ENCODE measurements at places on chromosomes 6 and 20.

- DNase-seq, result no peak
These were observed 21.9 kb upstream of the RREB1 start for GRCh38 chr6:7085911-7086310.

DNA sequence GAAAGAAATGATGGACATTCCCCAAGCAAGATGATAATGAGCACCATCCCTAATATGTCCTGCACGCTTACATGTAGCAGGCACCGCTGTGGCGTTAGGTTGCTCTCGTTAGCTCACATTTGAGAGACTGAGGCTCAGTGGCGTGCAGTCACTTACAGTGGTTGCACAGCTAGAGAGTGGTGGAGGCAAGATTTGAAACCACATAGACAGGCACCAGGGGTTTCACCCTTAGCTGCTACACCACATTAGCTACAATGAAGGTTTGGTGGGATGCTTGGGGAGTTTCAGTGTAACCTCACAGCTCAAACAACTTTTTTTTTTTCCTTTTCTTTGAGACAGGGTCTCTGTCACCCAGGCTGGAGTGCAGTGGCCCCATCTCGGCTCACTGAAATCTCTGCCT lies 3.7 kb downstream of the COX4I2 start:
- no peak for DNase-seq

DNA sequence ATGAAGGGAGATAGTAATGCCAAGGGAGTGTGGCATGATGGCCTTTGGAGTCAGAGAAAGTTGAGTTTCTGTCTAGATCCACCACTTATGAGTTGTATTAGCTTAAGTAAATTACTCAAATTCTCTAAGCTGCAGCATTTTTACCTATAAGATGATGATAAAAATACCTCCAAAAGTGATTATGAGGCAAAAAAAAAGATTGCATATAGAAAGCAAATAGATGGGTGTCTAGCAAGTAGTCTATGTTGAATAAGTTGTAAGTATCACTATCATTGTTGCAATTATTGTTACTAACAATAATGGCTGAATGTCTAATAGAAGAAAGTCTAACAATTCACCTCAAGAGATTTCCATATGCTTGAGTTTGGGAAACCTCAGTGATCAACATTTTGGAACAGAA lies 959.2 kb upstream of the GJE1 start:
- no peak for DNase-seq

- no peak for DNase-seq
These were observed 271.6 kb upstream of the BMP2 start for GRCh38 chr20:6495907-6496306.

GRCh38 chr20:62598761-62599194 lies 43.5 kb upstream of the SLCO4A1 start:
- DNase-seq, result no peak

DNA sequence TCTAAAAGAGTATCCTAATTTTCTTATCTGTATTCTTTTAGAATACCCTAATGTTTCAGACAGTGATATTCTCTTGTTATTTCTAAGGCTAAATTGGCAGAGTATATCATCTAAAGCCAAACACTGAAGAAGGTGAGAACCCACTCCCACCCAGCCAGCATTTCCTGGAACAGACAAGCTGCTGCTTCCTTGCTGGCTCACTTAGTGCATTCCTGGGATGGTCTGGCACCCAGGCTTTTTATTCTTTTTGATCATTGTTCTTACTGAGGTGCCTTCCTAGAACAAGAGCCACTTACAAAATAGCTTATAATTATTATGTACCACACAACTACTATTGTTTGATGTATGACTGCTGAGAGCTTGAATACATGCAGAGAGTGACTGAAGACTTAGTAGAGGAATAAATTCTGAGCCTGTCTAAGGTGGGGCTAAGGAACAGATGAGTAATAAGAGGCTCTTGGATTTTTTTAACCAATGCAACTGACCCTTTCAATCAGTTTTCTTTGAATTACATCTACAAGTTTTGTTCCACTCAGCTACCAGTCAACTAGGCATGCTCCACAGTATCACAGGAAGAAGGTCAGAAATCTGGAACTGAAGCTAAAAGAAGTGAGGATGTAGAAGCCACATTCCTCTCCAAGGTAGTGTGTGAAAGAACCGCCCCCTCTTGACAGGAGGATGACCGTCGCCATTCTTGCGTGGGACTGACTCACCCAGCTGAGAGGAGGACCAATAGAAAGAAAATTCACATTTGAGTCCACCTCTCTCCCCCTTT lies 30.1 kb downstream of the PRPH2 start:
- no peak for DNase-seq

DNA sequence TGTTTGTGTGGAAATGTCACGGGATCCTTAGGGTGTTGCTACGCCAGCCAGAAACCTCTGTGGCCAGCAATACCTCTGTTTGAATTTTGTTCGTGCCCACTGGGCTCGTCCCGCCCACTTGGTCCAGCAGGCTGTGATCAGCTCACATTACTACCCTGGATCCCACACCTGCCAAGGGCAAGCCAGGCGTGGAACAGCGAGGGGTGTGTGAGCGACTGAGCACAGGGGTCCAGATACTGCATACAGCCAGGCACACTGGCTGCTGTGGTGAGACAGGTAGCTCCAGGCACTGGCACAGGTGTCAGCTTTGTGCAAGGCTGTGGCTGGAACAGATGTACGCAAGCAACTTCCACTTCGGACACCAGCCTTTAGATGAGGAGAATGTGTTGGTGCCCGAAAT lies 718.9 kb downstream of the EPHA7 start:
- no peak for DNase-seq

GRCh38 chr6:160226118-160226591 lies 32.5 kb downstream of the SLC22A2 start:
- DNase-seq, result no peak

- no peak for DNase-seq
These were observed 219.6 kb downstream of the ANKRD60 start for GRCh38 chr20:58008866-58009265.

GRCh38 chr6:148874698-148875293 lies 128.0 kb downstream of the UST start:
- DNase-seq, result no peak

DNA sequence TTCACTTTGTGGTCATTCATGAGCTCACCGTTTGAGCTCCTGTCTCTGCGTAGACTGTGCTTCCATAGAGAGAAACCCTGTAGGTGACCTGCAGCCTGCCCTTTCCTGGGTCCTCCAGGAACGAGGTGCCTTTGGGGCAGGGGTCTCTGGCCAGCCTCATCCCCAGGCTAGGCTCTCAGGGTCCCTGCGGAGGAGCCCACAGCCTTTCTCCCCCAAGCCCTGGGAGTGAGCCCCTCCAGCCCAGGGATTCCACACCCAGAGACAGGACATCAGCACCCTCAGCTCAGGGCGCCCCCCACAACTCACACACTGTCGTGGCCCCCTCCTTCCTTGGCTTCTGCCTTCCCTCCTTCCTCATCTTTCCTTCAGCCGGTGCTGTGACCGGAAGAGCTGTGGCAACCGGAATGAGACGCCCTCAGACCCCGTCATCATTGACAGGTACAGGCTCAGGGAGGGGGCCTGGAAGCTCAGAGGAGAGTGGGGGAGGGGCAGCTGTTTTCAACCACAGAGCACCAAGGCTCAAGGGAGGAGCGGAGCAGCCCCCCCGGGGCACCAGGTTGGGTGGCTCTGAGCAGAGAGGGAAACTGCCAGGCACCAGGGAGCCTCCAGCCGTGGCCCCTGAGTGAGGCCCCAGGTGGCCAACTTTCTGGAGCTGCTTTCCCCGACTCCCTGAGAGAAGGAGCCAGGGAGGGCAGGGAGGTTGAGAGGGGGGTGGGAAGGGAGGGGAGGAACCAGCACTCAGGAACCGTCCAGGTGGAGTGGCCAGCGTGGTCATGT lies 16.8 kb downstream of the EBF4 start:
- DNase-seq, result no peak

GRCh38 chr6:109671733-109672132 lies 19.3 kb downstream of the AK9 start:
- DNase-seq, result no peak

GRCh38 chr20:46036370-46036769 lies 7.4 kb downstream of the SLC12A5 start:
- no peak for DNase-seq

- no peak for DNase-seq
These were observed 33.5 kb upstream of the MCM3 start for GRCh38 chr6:52317841-52318581.

DNA sequence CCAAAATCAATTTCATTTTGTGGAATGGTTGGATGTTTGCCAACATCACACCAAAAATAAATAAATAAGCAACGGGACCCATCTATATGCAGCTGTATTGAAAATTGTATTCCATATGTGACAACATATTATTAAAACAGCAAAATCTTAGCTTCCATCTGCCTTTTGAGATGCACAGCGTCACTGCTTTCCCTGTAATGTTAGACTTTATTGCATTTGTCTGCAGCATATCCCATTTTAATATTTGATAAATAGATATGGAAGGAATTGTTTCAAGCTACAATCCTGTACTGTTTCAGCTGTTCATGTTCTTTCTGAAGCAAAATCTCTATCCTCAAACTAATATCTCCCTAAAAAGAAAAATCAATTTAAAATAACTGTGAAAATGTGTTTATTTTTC lies 509.1 kb downstream of the PKHD1 start:
- DNase-seq, result no peak

DNA sequence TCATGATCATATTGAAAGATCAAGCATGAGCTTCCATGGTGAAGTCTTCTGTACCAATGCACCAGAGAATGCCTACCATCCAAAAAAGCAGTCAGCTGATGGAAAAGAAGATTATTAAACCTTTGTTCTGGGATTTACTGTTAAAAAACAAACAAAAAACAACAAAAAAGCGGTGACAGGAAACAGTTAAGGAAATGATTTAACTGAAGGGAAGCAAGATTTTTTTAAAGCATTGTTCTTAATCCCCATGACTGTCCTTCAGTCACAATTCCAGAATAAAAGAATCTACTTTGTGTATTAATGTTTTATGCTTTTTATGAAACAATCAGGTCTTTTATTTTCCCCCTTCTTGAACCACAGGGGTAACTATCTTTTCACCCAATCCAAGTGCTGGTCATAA lies 23.9 kb downstream of the FAM162B start:
- no peak for DNase-seq

DNA sequence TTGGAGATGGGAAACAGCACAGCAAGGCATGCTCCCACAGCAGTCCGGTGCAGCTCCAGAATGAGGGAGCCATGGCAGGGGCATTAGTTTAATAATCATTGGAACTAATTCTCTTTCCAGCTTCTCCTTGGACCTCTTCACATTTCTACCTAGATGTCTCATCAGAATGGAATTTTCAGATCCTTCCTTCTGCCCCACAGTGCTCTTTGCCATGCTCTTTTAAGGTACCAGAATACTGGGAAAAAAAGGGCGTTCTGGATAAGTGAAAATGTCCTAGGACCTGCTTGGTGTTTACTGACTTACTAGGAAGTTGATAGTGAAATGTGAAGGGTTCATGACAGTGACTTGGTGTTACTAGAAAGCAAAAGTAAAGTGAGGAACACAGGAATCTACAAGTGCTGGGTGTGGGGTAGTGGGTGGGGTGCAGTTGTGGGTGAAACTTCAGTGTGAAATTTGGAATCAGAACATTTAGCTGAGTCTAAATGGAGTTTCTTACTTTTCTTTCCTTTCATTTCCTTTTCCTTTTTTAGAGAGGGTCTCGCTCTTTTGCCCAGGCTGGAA lies 207.1 kb downstream of the ARID1B start:
- no peak for DNase-seq

GRCh38 chr20:39358052-39358451 lies 395.9 kb downstream of the DHX35 start:
- no peak for DNase-seq

- no peak for DNase-seq
These were observed 607.1 kb downstream of the COL12A1 start for GRCh38 chr6:74598462-74599393.

DNA sequence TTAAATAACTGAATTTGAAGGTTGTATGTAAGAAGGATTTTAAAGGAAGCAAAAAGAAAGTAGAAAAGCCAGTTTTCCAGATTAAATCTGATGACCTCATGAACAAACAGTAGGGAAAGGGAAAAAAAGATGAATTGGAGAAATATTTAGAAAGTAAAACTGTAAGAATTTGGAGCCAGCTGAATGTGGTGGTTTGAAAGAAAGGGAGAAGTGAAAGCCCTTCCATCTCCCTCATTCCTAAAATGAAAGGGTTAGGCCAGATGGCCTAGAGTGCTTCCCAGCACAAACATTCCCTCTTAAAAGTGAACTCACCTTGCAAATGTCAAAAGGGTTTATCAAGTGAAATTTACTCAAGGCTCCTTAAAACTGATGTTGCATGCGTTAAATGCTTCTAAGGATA lies 139.3 kb upstream of the COL21A1 start:
- DNase-seq, result no peak

GRCh38 chr6:163608204-163608644 lies 193.7 kb downstream of the QKI start:
- DNase-seq, result no peak

- no peak for DNase-seq
These were observed 88.9 kb downstream of the SOBP start for GRCh38 chr6:107578642-107579341.

GRCh38 chr20:17377231-17377630 lies 150.4 kb downstream of the PCSK2 start:
- no peak for DNase-seq

- peak; percentile 9 for DNase-seq
These were observed 48.7 kb downstream of the YTHDF1 start for GRCh38 chr20:63167026-63167917.

DNA sequence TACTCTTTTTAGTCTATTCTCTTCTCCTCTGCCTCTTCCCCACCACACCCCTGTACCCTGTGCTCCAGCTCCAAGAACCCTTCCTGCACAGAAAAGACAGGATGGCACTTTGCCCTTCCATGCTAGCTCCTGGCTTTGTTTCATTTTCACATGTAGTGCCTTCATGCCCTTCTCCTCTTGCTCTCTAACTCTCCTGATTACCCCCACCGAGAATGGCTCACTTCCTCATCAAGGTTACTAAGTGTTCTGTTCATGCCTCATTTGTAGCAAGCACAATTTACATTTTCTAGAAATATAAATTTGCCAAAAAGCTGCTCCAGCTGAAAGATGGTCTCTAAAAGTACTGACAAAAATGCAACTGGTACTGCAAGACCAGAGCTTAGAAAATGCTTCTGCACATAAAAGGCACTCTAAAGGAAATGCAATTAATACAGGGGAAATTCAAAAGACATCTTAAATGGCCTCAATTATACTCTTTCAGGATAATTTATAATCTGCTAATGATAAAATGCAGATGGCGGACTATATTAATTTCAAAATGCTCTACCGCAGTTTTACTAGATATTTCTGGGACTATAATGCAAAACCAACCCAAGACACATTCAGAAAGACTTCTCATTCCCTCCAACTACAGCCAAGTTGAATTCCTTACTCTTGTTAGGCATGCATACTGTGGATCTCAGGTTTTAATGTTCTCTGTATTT lies 570.2 kb downstream of the PRKN start:
- DNase-seq, result no peak

GRCh38 chr6:34391786-34392496 lies 528 bp downstream of the NUDT3 start:
- DNase-seq, result peak; percentile 45

DNA sequence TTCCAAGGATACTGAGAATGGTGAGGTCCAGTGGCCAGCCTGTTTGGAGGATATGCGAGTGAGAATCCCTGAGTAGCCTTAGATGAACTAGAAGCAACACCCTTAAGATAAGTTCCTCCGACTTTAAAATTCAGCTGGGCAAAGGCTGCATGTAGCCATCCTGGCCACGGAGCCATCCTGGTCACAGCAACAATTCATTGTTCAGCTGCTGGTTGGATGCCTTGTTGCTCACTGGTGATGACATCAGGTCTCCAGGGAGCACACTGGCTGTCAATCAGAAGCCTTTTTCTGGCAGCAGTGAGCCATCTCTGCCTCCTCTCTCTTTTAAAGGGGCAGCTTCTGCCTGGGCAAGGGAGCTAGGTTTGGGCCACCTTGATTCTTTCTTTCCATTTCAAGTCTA lies 22.4 kb upstream of the RIMS4 start:
- DNase-seq, result no peak

GRCh38 chr20:11445891-11446290 lies 471.8 kb upstream of the BTBD3 start:
- DNase-seq, result no peak

Data from CD4-positive, alpha-beta T cell treated with Interleukin-6 at 100 ng/mL for 8 hours (primary cell).